ENCODE measurements at places on chromosomes 4 and X. TPM values are rescaled to one million over a fixed set of nuclear protein-coding genes. Genes with fewer than 3 reads are reported as not detected.

DNA sequence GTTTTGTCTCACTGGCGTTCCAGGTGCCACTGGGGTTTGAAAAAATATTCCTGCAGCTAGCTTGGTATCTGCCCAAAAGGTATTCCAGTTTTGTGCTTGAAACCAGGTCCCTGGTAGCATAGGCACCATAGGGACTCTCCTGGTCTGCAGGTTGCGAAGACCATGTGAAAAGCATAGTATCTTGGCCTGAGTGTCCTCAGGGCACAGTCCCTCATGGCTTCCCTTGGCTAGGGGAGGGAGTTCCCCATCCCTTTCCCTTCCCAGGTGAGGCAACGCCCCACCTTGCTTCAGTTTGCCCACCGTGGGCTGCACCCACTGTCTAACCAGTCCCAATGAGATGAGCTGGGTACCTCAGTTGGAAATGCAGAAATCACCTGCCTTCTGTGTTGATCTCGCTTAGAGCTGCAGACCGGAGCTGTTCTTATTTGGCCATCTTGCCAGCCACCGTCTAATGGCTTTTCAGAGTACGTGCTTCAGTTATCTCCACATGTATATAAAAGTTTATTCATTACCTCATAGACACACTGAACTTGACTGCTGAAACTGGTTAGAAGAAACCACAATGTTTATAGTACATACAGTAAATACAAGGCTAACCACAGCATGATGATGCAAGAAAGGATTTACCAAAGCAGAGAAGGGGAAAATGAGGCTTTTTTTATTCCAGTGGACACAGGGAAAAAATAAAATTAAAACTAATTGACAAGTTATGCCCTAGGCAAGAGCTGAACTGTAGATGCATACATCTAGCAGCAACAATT lies 10.6 kb downstream of the PBDC1 start:
- no peak overlapping the region for H3K4me3 ChIP-seq
- no peaks in the 10 kb centered on the region for H3K27me3 ChIP-seq
- no peak for DNase-seq
- H3K36me3 ChIP-seq: no peaks in the 10 kb centered on the region
- H3K4me1 ChIP-seq: no peaks in the 10 kb centered on the region

GRCh38 chr4:147157860-147158701 lies 212.4 kb upstream of the TTC29 start:
- H3K4me1 ChIP-seq: no peaks in the 10 kb centered on the region
- H3K27me3 ChIP-seq: peaks cover 13% of the 10 kb centered on the region
- no peak overlapping the region for H3K27ac ChIP-seq
- DNase-seq: no peak
- no peaks in the 10 kb centered on the region for H3K36me3 ChIP-seq

GRCh38 chr4:96228463-96228862 lies 388.6 kb downstream of the PDHA2 start:
- no peak overlapping the region for H3K27ac ChIP-seq
- H3K4me3 ChIP-seq: no peak overlapping the region
- H3K36me3 ChIP-seq: no peaks in the 10 kb centered on the region
- H3K4me1 ChIP-seq: no peaks in the 10 kb centered on the region

DNA sequence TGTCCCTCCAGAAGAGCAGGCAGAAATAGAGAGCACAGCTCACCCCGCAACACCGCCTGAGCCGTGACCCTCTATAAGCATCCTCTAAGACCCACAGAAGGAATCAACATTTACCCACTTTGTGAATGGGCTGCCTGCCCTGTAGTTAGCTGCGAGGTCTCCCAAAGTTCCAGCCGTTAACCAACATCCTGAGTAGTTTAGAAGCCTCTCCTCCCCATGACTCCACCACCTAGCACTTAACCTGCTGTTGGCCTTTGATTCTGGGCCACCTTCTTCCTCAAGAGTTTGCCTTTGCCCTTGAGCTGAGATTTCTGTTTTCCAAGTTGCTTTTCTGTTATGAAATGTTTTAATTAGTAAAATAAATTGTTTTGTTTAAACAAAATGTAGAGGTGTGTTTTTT lies 75.8 kb downstream of the NUDT10 start:
- no peaks in the 10 kb centered on the region for H3K27me3 ChIP-seq
- no peaks in the 10 kb centered on the region for H3K36me3 ChIP-seq
- no peak overlapping the region for H3K4me3 ChIP-seq

GRCh38 chr4:54165438-54165837 lies 63.7 kb upstream of the PDGFRA start:
- no peak overlapping the region for H3K4me3 ChIP-seq
- H3K4me1 ChIP-seq: no peaks in the 10 kb centered on the region
- H3K27me3 ChIP-seq: no peaks in the 10 kb centered on the region
- no peak for DNase-seq
- H3K36me3 ChIP-seq: no peaks in the 10 kb centered on the region
- H3K27ac ChIP-seq: no peak overlapping the region

The TLR3 gene
- total RNA-seq: 2.9 TPM

The MAGEA11 gene
- total RNA-seq: not detected

All from T-cell (primary cell).